ENCODE measurements at places on chromosomes 12 and 14. TPM values are rescaled to one million over a fixed set of nuclear protein-coding genes. Genes with fewer than 3 reads are reported as not detected.

Gene PPP2R3C
- 30.0 TPM for total RNA-seq

Gene TGFB3
- total RNA-seq: 56.8 TPM

Gene TUBA1C
- total RNA-seq: 173 TPM

Gene PABPN1
- 129 TPM for total RNA-seq

Gene CACNB3
- 13.2 TPM for total RNA-seq

Gene SLC10A1
- not detected for total RNA-seq

Gene PLD4
- total RNA-seq: 0.06 TPM

Gene COX14
- total RNA-seq: 92.0 TPM
